ENCODE measurements at places on chromosomes 13 and 19.

DNA sequence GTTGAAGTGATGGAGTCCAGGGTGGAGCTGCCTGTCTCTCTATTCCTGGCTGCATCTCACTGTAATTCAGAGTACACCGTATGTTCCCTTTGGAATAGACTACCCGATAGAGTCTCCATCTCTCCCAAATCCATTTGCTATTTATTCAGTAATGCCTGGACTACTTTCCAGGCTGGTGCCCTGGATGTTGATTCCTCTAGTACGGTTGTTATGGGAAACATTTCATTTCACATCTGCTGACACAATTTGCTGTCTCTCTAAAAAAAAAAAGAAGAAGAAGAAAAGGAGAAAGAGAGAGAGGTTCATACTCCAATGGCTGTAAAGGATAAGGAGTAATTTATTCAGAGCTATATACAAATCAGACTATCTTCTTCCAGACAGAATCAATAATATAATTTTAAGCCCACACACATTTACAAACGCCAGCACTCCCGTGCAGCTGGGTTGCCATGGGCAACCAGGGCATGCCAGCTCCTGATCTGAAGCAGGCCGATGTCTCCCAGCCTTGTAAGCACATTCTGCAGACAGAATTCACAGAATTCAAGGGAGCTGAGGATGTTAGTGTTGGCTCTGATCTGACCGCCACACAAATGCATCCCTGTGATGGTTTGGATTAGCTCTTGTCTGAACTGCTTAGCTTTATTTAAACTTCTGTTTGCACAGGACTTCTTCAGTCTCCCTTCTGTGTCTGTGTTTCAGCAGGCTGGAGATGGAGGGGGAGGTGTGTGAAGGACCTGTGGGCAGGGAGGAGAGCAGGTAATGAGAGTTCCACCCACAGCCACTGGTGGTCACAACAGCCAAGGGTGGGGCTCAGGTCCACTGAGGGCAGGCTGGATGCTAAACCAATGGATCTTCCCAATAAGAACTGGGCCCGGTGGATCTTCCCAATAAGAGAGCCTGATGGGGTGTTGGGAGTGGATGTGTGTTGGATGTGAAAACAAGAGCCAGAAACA lies 66.0 kb downstream of the TEX26 start:
- no peak for DNase-seq

GRCh38 chr19:17323300-17323963 lies 11.2 kb downstream of the ANO8 start:
- no peak for DNase-seq

GRCh38 chr13:43227721-43228120 lies 204.3 kb downstream of the DNAJC15 start:
- DNase-seq: no peak

DNA sequence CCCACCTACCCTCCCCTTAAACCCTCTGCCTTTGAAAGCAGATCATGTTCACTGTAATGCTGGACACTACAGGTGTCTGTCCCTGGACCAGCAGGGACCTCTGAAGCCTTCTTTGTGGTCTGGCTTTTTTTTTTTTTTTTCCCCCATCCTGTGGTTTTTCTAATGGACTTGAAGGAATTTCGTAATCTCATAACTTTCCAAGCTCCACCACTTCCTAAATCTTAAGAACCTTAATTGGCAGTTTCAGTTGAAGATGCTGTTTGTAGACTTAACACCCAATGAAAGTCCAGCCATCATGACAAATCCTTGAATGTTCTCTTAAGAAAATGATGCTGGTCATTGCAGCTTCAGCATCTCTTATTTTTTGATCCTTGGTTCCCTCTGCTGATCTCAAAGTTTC lies 45.0 kb upstream of the LRCH1 start:
- DNase-seq: no peak

DNA sequence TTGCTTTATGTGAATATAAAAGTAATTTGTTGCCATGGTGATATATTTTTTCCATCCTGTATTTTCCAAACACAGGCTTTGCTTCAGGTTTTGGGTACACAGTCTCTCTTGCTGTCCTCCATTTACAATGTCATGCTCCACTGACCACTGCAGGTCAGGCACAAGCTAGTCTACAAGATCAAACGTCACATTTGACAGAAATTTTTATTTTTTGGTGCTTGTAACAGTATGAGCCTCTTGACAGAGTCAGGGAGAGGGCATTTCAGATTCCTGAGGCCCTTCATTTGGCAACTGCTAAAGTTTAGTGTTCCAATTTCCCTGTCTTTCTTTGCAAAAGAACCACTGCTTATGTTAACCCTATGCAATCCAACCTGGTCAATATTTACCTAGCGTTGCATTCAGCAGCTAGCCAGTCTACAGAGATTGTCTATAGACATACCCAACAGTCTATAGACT lies 175.0 kb downstream of the RFC3 start:
- DNase-seq: no peak

GRCh38 chr13:47955836-47956235 lies 45.2 kb downstream of the SUCLA2 start:
- no peak for DNase-seq

DNA sequence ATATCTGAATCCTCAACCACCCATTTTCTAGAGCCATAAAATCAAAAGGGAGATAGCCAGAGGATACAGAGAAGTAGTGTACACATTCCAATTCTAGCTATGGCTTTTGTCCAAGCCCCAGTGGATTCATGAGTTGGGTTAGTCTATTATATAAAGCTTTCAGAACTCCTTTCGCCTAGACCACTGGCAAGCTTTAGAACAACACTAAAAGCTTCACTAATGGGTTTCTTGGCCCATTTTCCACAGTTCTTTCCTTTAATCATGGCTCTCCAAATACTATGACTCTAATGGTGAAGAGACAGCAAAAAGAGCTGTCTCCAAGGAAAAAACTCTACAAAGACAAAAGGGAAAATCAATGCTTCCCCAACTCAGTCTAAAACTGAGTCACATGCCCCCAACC lies 48.2 kb upstream of the SLITRK5 start:
- DNase-seq: no peak

- no peak for DNase-seq
Observed at GRCh38 chr19:8148410-8149260, 757 bp downstream of the FBN3 start.

- no peak for DNase-seq
Observed at GRCh38 chr13:42486711-42487198, 87.2 kb upstream of the TNFSF11 start.

GRCh38 chr13:99055735-99056134 lies 77.9 kb upstream of the DOCK9 start:
- no peak for DNase-seq

- no peak for DNase-seq
Observed at GRCh38 chr19:55777528-55777927, 8.6 kb downstream of the RFPL4AL1 start.

DNA sequence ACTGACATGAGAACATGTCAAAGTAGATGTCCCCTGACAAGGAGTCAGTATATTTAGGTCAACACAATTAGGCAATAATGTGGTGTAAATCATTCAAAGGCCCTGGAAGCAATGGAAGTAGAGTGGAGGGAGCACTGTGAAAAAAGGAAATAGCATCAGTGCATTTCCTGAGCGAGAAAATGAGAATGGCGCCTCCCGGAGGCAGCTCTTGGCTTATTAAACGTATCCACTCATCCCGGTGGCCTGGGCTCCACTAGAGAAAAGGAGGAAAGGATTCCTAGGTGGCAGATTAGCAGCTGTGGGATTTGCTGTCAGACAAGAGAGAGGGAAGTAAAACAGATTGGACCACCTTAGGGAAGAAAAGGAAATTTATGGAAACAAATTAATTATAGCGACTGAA lies 173.7 kb upstream of the TMTC4 start:
- no peak for DNase-seq

DNA sequence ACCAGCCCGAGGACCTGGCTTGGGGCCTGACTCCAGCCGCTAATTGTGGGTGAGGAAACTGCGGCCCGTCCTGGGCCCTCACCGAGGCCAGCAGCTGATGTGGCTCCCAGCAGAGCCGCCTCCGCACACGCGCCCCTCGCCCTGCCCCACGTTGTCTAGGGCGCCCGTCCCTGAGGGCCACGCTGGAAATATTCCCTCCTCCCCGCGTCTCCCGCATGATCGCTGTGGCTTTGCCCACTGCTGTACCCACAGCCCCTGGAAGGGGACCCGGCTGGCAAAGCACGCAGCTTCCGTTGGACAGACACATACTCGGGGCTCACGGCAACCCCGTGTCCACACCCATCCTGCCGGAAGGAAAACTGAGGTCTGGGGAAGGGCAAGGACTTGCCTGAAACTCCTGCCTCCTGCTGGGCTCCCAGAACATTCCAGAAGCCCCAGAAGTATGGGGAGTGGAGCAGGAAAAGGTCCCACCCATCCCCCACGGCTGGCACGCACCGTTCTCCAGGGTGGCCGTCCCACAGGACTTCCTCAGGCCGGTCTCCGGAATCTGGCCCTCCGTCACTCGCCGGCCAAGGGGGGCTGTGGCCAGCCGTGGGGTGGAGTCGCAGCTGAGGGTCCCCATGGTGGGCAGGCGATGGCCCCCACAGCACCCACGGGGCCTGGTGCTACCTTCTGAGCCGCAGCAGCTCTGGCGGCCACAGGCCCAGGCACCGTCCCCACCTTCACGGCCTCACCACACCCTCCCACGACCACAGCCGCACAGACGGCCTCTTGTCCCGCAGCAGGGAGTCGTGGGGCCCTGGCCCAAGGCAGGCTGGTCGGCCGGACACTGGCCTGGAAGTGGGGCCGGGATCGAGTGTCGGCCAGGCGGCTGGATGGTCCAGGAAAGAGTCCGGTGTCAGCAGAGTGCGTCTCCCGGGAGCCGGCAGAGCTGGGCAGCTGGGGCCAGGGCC lies 13.6 kb upstream of the SHC2 start:
- DNase-seq: no peak

GRCh38 chr13:25920277-25920676 lies 131.5 kb downstream of the SHISA2 start:
- DNase-seq: no peak

GRCh38 chr19:3653865-3654513 lies 27.4 kb upstream of the CACTIN start:
- DNase-seq: no peak

GRCh38 chr13:47932950-47933923 lies 67.8 kb downstream of the SUCLA2 start:
- no peak for DNase-seq

DNA sequence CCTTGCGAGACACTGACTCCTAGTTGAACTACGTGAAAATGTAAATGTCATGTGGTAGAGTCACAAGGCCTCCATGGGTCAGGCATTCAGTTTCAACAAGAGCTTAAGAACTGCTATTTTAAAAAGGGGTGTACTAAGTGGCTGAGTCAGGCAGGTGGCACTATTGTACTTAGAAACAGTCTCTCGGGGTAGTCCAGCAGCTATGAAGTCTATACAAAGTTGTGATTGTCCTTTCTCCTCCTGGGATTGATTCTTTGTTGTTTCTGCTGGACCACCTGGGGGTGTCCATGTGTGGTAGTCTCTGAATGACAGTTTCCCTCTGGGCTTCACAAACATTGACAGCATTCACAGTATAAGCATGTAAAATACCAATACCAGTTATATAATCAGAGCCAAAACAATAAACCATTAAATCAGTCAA lies 33.0 kb downstream of the UGGT2 start:
- no peak for DNase-seq

DNA sequence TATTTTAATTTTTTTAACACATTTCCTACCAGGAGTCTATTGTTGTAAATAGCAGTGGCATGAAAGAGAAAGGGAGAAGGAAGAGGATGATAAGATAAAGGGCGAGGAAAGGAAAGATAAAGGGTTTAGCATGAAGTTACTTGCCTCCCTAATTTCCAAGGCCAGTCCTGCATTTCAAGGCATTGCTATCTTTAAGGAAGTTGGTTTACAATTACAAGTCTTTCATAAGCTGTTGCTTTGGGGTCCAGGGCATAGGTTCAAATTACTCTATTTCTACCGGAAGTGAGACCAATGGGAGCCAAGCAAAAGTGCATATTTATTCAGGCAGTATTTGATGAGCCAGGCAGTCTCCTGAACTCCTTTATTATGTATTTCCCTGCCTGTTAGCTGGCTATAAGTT lies 27.7 kb upstream of the UBL3 start:
- DNase-seq: no peak

DNA sequence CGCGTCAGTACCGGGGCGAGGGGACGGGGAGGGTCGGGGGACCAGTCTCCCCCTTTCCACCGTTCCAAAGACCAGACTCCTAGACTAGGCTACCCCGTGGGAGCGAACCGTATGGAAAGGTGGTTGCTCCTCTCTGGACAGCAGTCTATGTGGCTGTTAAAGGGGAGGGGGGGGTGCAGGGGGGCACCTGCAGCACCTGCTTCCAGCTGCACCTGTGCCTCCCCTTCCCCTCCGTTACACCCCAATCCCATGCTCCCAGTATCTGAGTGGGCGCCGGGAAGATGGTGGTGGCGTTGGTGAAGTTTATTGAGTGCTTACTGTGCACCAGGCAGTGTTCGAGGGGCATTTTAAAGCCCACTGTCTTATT lies 557 bp downstream of the ZNF524 start:
- no peak for DNase-seq

DNA sequence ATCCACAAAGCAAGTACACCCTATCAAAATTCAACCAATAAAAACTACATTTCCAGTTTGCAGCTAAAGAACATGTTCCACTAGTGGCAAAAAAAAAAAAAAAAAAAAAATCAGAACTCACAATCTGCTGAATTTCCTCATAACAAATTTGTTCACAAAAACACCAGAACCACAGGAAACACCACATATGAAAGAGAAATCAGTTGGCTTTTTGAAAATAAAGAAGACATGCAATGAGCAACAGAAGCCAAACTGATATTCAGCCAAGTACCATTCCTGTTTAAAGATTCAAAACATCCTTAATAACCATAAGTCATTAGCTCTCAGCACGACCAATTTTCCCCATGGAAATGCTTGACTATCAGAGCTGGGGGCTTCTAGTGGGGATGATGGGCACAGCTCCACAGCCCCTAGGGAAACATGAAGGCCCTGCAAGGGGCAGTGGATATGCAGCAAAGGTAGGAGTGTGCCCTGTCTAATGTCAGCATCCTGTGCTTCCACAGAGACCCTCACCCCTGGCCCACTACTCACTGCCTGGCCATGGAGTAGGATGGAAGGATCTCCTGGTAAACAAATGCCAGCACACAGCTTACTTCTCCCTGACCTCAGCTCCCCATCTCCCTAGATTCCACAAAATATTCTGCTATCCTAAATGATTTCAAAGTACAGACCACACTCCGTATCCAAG lies 74.0 kb upstream of the DOCK9 start:
- no peak for DNase-seq

- DNase-seq: no peak
Observed at GRCh38 chr19:7739801-7740681, 7.3 kb downstream of the CD209 start.

- DNase-seq: no peak
Observed at GRCh38 chr13:64684685-64685431, 2545.3 kb downstream of the PCDH9 start.

- no peak for DNase-seq
Observed at GRCh38 chr13:112368883-112369282, 7.3 kb upstream of the SPACA7 start.

GRCh38 chr19:3750211-3750610 lies 11.3 kb downstream of the APBA3 start:
- no peak for DNase-seq

All from activated naive CD8-positive, alpha-beta T cell treated with anti-CD3 and anti-CD28 coated beads, Interleukin-2, amount 50 U/mL, for 16 hours (primary cell).